ENCODE measurements at places on chromosomes 5 and 9.

GRCh38 chr5:109553846-109554245, 135.9 kb upstream of the MAN2A1 start:
- no peak for DNase-seq

GRCh38 chr5:12910641-12911040, 1006.4 kb upstream of the CTNND2 start:
- no peak for DNase-seq

- no peak for DNase-seq
Observed at GRCh38 chr9:100729336-100729895, 151.5 kb downstream of the CAVIN4 start.

GRCh38 chr5:65721720-65722574, at the start of the genes NLN and SGTB:
Gene NLN (plus strand): TSS chr5:65722205. CDS start chr5:65722374, 169 bp downstream.
Gene SGTB (minus strand): TSS chr5:65722109. CDS start chr5:65720807, 1,302 bp downstream.
- DNase-seq, result peak; percentile 86

- DNase-seq, result no peak
Observed at GRCh38 chr5:11396917-11397316, 507.3 kb downstream of the CTNND2 start.

DNA sequence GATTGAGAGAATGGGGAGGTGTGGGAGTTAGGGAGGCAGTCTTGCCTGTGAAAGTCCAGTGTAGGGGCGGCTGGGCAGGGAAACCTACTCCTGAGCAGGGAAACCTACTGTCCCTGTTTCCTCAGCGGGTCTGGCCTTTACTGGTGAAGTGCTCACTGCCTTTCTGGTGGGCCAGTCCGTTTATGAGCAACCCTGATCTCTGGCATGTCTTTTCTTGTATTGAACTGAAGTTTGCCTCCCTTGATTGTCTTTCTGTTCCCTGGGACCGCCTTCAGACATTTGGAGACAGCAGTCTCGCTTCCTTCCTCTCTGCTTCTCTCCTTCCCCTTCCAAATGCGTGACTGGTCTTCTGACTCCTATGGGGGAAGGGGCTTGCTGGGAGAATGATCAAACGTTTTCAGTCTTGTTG, 2.9 kb downstream of the SNX18 start:
- DNase-seq, result peak; percentile 57

GRCh38 chr9:83701286-83701685, 6.5 kb downstream of the UBQLN1 start:
- DNase-seq, result no peak

DNA sequence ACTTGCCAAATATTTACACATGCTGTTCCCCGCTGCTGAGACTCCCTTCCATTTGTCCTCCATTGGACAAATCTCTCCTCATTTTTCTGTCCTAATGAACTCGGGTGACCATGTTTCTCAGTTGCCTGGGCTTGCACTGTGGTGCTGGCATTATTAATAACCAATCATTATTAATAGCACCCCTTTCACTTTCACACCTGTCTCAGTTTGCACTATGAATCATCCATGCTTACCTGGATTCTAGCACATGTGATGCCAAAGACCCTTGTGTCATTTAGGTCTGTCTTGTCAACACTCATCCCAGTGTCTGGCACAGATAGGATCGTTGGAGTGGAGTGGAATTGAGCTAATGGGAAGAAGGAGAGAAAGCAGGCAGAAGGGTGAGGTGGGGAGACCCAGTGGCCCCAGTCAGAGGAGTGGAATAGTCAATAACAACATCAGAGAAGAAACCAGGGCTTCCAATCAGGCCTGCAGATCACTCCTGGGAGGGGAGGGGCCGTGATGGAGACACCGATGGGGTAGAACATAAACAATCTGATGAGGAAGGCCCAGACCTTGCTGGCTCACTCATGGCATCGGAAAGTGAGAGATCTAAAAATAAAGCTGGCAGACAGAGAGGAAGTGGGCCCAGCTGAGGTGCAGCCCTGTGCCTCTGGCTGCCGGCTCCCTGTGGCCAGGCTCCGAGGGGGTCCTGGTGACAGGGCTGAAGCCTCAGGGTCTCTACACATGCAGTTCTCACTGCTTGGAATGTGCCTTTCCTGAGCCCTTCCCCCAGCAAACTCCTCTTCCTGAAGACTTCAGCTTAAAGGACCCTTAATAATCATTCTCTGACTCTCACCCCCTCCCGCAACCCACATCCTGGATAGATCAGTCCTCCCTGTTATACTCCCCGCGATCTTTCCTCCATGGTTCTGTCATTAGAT, 33.5 kb upstream of the CRB2 start:
- DNase-seq, result no peak

GRCh38 chr5:115561176-115561575, 16.6 kb upstream of the FEM1C start:
- DNase-seq, result no peak

GRCh38 chr9:21210311-21210710, 3.4 kb upstream of the IFNA10 start:
- DNase-seq, result no peak

DNA sequence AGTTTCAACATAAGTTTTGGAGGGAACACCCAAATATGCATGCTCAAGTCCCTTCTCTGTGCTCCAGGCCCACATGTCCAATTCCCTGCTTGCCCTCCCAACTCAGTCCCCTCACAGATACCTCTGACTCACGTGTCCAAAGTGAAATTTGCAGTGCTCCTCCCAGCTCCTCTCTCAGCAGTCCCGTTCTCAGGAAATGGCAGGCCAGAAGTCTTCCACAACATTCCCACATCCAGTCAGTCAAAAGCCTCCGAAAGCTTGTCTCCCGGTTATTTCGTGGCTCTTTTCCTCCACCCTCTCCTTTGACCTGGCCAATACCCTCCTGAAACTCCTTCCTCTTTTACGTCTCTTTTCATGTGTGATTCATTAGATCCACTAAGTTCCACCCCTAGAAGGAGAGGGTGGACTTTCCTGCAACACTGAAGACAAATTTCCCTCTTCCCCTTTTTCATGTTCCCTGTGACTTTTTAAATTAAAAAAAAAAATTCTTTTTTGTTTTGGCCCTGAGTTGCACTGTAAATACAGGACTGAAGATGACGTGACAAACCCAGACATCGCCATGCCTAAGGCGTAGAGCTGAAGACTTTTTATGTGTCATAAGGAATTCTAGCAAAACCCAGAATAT, 12.8 kb upstream of the MGAT1 start:
- no peak for DNase-seq

DNA sequence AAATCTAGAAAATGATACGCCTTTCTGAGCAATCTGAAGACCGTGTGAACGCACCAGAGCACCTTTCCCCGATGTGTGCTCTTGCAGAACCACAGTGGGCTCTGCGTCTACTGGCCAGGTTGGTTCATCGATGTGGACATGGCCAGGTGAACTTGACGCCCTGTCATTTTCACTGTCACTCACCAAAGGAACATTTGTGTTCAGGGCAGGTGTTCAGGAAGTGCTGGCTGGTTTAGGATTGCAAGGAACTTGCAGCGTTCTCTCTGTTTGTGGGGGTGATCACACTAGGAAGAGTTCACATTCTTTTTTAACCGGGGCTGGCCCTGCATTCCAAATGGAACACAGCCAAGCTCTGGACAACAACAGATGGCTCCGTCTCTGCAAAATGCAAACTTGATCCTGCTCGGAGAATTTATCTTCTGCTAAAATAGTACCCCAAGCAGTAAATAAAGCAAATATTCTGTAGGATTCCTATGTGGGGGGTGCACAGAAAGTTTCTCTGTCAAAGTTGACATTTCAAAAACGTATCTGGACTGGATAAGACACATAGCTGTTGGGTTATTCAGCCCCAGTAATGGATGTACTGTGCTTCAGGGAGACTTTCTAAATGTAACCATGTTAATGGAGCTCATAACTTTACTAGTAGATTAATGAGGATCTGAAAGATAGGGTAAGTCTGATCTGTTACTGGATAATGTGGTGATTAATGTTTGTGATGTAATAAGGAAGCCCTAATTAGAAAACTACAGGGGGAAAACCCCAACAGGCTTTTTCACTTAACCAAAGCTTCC, 45.7 kb upstream of the FANCC start:
- DNase-seq, result peak; percentile 14

DNA sequence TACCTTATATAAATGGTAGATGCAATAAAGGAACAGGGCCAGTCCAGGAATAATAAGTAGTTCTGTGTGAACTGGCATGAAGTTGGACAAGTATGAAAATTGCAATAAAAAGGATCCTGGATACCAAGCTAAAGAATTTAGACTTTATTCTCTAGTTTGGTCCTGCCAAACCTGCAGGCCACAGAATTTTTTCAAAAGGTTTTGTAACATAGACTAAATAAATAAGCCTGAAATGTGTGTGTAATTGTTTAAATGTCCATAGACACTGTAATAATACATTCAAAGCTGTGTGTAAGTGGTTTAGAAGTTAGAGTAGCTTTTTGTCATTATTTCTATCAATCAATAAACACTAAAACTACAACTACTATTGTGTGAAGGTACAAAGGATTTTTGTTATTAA, 75.8 kb upstream of the PLPP1 start:
- DNase-seq, result no peak

DNA sequence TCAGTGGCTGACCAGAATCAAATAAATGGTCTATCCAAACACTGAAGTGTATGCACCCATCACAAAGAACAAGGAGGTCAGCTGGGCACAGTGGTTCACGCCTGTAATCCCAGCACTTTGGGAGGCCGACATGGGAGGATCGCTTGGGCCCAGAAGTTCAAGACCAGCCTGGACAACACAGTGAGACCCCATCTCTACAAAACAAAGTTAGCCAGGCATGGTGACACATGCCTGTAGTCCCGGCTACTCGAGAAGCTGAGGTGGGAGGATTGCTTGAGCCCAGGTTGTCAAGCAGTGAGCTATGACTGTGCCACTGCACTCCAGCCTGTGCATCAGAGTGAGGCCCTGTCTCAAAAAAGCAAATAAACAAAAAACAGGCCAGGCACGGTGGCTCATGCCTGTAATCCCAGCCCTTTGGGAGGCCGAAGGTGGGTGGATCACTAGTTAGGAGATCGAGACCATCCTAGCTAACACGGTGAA, 40.5 kb downstream of the SEMA4D start:
- DNase-seq, result no peak

DNA sequence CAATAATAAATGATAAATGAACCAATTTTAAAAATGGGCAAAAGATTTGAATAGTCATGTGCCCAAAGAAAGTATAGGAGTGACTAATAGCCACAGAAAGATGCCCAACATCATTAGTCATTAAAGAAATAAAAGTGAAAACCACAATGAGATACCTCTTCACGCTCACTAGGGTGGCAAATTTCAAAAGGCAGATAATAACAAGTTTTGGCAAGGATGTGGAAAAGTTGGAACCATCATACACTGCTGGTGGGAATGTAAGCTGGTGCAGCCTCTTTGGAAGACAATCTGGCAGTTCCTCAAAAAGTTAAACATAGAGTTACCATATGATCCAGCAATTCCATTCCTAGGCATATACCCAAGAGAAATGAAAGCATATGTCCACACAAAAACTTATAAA, 1819.8 kb downstream of the MAT2B start:
- no peak for DNase-seq

- DNase-seq, result no peak
Observed at GRCh38 chr9:110837401-110838005, 168.9 kb downstream of the MUSK start.

GRCh38 chr5:87946271-87946670, 322.4 kb downstream of the TMEM161B start:
- no peak for DNase-seq

DNA sequence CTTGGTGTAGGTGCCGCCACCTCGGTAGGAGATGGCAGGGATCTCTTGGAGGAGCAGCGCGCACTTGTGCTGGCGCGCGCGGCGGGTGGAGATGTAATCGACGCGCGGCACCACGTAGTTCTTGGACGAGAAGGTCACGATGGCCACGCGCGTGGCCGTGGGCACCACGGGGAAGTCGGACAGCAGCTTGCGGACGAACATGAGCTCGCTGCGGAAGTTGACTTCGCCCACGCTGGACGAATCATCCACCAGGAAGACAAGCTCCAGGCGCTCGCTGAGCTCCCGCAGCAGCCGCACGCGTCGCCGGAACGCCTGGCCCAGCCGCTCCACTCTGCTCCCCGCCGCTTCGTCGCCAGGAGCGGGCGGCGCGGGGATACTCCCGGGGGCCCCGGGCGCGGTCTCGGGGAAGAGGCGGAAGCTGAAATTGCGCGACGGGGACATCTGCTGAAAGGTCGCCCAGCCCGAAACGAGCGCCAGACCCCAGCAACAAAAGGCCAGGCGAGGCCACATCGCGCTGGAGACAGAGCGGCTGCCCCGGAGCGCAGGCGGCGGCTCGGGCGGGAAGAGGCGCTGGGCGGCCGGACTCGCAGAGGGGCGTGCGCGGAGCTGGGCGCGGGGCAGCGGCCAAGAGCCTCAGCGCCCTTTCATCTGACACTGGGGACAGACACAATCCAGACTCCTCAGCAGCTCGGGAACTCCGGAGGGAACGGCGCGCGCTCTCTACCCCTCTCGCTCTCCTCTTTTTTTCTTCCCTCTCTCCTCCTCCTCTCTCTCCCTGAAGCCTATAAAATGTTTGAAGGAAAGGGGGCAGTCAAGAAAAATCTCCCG, at the start of gene SVEP1:
Gene SVEP1 (minus strand): TSS at position 708 of the 828 bp plus-strand sequence. CDS start 198 bp downstream, at position 510.
- DNase-seq, result peak; percentile 72

DNA sequence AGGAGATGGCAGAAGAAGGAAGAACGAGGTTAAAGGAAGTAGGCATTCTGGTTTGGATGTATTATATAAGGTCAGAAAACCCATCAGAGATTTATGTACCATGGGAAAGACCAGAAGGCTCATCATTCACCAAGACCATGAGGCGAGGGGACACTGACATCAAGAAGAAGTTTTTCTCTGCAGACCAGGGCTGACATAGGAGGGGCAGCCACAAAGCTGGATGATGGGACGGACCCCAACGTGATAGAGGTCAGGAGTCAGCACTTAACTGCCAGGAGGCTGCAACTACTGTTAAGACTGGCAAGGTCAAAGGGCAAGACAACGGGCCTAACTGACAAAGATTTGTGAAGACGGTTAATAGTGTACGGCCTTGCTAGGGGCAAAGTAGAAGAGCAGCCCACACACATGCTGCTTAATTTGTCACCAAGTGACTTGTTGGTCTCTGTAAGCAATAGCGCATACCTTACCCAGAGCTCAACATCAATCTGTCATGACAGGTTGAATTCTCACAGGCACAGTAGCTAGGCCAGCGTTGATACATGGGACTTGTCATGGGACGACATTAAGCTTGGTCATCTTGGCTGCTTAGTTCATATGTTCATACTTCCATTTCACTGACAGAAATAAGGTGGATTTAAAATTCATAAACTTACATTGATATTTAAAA, 579.7 kb upstream of the CDH10 start:
- DNase-seq, result no peak

GRCh38 chr9:132214027-132214622, 52.3 kb downstream of the NTNG2 start:
- DNase-seq, result peak; percentile 95

DNA sequence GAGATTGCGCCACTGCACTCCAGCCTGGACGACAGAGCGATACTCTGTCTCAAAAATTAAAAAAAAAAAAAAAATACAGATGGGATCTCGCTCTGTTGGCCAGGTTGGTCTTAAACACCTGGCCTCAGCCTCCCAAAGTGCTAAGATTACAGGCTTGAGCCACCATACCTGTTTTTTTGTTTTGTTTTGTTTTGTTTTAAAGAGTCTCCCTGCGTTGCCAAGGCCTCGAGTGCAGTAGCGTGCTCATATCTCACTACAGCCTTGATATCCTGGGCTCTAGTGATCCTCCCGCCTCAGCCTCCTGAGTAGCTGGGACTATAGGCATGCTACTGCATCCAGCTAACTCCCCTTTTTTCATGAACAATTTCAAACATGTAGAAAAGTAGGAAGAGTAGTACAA, 7.2 kb downstream of the ATP6V0E1 start:
- no peak for DNase-seq

Data from EL (cell line).